ENCODE measurements at places on chromosomes 11 and 22.

DNA sequence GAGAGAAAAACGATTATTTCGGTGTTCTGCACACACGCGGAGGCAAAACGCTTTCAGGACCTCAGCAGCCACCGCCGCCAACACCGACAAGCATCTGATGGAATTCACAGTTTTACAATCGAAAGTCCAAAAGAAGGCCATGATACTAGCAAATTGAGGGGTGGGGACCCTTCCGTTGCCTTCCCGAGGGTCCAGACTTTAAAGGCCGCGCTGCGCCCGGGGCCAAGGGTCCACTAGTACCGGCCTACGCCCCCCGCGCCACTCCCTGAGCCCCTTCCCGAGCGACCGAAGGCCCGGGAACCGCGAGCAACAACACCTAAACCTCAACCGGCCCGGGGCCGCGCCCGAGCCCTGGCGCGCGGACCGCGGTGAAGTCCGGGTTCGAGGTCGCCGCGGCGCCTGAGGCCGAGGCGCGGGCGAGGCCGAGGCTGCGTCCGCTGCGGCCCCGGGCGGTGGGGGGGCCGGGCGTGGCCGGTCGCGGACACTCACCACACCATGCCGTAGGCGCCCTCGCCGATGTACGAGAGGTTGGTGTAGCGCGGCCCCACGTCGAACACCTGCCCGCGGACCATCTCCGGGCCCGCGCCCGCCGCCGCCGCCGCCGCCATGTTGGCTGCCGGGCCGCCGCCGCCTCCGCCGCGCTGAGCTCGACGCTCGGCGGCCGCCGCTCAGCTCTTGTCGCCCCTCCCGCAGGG, 465 bp downstream of the MAPK1 start:
- no peak for DNase-seq

- peak; percentile 18 for DNase-seq
Measured at GRCh38 chr11:67732045-67732787, 57.8 kb upstream of the ALDH3B2 start.

GRCh38 chr22:30225220-30225927, 21.2 kb downstream of the LIF start:
- no peak for DNase-seq

DNA sequence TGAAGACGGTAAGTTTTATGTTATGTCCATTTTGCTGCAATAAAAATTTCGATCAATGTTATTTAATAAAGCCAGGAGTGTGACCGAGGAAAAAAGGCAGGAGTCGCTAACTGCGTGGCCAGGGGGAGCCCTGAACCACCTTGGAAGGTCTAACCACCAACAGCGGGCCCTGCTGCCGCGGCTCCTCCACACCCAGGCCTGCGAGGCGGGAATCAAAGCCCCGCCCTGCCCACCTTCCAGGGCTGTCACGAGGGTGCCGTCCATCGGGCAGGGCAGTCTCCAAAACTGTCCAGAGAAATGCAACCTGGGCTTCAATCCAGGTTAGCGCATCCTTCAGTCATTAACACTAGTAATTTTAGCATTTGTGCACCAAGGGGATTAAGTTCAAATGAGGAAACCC, 19.0 kb downstream of the PHF21B start:
- no peak for DNase-seq

GRCh38 chr11:65301491-65302329, 13.0 kb upstream of the CDC42EP2 start:
- DNase-seq, result no peak

- no peak for DNase-seq
Measured at GRCh38 chr22:29011240-29012100, 50.2 kb downstream of the C22orf31 start.

GRCh38 chr11:66278363-66279091, 552 bp downstream of the CNIH2 start:
- no peak for DNase-seq

DNA sequence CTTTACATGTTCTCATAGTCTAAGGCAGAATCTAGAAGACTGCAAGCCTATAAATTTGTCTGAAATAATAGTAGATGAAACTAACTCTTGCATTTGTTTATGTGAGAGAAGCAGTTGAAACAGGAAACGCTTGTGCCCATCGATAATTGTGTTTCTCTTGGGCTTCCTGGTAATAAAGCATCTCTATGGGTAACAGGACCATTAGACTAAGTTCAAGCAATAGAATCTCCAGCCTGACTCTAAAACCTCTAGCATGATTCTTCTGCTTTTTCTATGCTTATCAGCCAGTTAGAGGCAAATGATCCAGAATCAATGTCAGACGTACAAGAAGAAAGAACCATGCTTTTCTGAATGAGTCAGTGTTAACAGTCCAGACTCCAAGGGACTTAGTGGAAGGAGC, 1734.4 kb downstream of the LRRC4C start:
- no peak for DNase-seq

DNA sequence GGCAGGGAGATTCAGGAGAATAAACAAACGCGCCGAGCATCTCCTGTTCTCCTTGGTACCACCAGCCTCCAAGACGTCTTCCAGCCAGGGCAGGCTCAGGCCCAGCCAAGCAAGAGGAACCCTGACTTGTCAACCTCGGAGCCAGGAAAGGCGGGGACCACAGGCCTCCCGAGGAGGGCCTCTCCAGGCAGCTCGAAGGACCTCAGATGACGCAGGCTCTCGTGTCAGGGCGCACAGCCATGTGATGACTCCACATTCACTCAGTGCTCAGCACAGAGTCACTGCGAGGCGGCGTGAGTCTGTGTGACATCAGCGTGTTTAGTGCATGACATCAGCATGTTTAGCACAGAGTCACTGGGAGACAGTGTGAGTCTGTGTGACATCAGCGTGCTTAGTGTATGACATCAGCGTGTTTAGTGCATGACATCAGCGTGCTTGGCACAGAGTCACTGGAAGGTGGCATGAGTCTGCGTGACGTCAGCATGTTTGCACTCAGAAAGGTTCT, 241.4 kb downstream of the BRD1 start:
- no peak for DNase-seq

DNA sequence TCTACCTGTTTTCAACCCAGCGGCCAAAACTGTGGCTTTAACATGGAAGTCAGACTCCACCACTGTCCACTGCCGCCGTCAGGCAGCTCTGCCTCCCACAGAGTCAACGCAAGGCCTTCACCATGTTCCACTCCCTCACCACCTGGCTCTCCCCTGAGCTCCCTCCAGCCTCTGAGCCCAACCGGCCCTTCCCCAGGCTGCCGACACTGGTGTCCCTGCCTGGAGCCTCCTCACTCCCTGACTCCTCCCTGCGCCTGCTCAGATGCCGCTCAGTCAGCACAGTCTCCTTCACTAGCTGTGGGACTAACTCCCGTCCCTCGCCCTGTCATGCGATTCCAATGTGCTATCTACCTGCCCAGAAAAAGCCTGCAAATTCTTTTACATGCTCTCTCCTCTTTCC, 16.3 kb downstream of the SULT4A1 start:
- DNase-seq, result no peak

Data from NCI-H2081 treated with DMSO at 0.1 percent for 48 hours (cell line).